AG08395 (cell line): ENCODE measurements at places on chromosomes 13 and 19.
A peak's percentile ranks its signal among the peaks of the same experiment; 100 is the strongest.

DNA sequence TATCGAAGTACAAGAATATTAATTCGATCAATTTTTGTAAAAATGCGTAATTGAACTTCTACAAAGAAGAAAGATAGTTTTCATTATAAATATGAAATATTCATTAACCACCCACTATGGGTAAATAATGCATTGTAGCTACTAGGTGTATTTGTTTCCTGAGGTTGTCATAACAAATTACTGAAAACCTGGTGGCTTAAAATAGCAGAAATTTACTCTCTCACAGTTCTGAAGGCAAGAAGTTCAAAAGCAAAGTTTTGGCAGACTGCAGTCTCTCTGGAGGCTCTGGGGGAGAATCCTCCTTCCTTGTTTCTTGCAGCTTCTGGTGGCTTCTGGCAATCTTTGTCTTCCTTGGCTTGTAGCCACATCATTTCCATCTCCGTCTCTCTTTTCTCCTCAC lies 99.2 kb upstream of the MIR17HG start:
- DNase-seq: no peak

DNA sequence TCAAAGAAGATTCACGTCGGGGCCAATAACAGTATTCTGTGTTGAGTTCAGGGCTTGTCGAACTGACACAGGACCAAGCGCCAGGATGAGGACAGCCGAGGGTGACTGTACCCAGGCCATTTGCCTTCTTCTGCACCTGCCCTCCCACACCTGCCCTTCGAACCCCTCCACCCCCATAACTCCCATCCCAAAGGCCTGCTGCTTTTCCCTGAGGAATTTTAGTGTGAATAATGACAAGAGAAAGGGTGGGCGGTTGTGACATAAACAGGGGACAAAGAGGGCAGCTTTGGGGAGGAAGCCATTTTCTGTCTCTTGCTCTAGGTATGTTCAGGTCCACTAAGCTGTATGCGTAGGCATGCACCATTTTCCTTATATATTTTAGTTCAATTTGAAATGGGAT lies 26.1 kb downstream of the GJA3 start:
- DNase-seq: no peak

- DNase-seq: no peak
Measured at GRCh38 chr19:38101723-38102122, 122.3 kb downstream of the DPF1 start.

DNA sequence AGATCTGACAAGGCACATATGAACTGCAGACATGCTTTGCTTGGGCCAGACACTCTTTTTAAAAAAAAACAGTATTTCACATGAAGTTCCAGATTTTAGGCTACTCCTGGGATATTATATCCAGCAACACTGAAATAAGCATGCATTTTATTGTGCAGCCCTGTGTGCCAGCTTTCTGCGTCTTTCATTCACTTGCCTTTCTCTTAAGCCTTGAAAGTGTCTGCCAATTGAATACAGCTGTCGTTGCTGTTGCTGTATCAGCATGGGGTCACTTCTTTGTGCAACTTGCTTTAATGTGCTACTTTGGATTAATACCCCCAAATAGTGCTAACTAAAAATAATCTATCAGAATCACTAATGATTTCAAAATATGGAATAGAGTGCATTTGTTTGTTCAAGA lies 657.8 kb downstream of the SLITRK6 start:
- no peak for DNase-seq

- no peak for DNase-seq
Measured at GRCh38 chr13:60019119-60019993, 144.4 kb downstream of the DIAPH3 start.

- DNase-seq: peak; percentile 95
Measured at GRCh38 chr19:8592231-8593009, 15.2 kb upstream of the MYO1F start.

- no peak for DNase-seq
Measured at GRCh38 chr13:30299786-30300185, 7.6 kb downstream of the KATNAL1 start.
